HT1080 (cell line): ENCODE measurements at places on chromosomes 4 and X. TPM values are rescaled to one million over a fixed set of nuclear protein-coding genes. Genes with fewer than 3 reads are reported as not detected.

DNA sequence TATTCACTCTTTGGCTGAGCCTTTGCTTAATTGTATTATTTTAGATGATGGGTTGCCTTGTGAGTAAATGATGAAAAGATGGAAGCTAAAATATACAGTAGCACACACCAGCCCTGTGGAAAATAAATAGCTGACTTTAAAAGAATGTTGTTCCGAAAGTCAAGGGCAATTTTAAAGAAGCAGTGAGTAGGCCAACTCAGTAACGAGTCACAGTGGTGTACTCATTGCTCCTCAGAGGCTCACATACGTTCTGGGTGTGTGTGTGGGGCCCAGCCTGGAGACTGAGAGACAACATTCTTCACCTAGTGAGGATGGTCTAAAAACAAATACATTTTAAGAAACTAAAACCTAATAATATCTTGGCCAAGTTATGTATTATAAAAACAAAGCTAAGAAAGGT is 640.3 kb downstream of the TRIML1 start:
- DNase-seq, result peak; percentile 41

DNA sequence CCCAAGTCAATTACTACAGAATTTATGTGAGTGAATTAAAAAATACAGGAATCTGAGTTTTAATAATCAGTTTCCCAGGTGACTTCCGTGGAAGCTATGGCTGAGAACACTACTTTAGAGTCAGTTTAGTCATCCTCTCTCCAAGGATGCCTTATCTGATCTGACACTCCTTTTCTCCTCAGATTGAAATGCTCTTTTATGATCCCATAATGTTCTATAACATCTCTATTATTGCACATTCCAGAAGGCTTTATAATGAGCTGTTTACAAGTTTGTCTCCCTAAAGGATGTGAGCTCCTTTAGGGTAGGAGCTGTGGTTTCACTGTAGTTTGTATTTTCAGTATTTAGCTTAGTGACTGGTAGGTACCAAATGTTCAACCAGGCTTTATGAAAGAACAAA is 90.0 kb downstream of the GPRIN3 start:
- DNase-seq, result no peak

DNA sequence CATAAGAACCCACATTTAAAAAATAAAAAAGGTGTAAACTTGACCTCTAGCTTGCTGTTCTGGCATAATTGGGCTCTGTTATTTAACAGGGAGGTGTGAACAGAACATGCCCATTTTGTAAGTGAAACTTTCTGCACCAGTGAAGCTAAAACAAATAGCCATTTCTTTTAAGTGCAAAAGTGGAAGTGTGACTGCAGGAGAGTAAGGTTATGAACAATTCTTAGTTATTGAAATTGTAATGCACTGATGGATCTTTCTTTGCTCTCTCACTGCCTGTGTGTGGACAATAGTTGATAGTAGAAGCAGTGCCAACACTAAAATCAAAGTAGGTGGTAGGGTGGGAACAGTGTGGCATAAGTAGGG is 12.6 kb downstream of the P2RY10 start:
- DNase-seq, result no peak

GRCh38 chr4:81453024-81453423 is 18.7 kb downstream of the RASGEF1B start:
- DNase-seq, result no peak

- no peak for DNase-seq
These were observed 15.5 kb upstream of the PDZD4 start for GRCh38 chrX:153845842-153846241.

Gene PCDH11X
- 0.07 and 0.08 TPM in 2 replicates for total RNA-seq

Gene FAT4
- total RNA-seq, result 1.1 TPM in 2 replicates

Gene REPS2
- 1.9 and 2.4 TPM in 2 replicates for total RNA-seq

Gene SCARB2
- total RNA-seq, result 76.0 and 79.0 TPM in 2 replicates

Gene AR
- 3.9 and 5.9 TPM in 2 replicates for total RNA-seq

Gene CABS1
- total RNA-seq, result not detected in 2 replicates

Gene CORIN
- total RNA-seq, result 0.51 and 0.73 TPM in 2 replicates

Gene NPY2R
- not detected in 2 replicates for total RNA-seq

Gene EDA2R
- total RNA-seq, result 13.5 and 17.2 TPM in 2 replicates
